ENCODE measurements at places on chromosomes 6 and 20.

DNA sequence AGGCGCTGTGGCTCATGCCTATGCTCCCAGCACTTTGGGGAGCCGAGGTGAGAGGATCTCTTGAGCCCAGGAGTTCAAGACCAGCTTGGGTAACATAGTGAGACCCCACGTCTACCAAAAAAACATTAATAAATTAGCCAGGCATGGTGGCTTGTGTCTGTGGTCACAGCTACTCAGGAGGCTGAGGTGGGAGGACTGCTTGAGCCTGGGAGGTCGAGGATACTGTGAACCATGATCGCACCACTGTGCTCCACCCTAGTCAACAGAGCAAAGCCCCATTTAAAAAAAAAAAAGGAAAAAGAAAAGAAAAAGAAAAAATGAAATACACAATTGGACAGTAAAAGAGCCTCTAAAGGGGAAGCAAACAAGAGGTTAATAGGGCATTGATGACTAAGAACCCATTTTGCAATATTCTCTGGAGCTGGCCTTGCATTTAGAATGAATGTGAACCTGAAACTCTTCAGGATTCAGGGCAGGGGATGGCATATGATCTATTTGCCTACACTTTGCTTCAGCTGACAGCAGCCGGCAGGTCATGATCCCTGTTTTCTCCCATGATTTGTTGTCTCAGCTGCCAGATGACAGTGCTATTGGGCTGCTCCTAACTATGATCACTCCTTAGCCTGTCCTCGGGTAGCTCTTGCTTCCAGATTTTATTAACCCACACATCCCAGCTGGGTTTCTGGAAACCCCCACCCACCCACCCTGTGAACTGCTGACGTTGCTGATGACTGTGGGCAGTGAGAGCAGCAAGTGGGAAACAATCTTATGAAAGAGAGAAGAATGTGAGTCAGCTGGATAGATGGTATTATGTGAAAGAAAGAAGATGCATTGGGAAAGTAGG, 83.8 kb upstream of the ELOVL5 start:
- DNase-seq = peak; percentile 71

GRCh38 chr20:59441306-59441705, 140.9 kb downstream of the EDN3 start:
- no peak for DNase-seq

- DNase-seq = peak; percentile 27
These were observed 183.9 kb upstream of the MCHR2 start for GRCh38 chr6:100177956-100178355.

GRCh38 chr20:43068482-43068881, 121.2 kb downstream of the PTPRT start:
- DNase-seq = no peak

- DNase-seq = peak; percentile 9
These were observed 656.7 kb upstream of the ID4 start for GRCh38 chr6:19180348-19181072.

DNA sequence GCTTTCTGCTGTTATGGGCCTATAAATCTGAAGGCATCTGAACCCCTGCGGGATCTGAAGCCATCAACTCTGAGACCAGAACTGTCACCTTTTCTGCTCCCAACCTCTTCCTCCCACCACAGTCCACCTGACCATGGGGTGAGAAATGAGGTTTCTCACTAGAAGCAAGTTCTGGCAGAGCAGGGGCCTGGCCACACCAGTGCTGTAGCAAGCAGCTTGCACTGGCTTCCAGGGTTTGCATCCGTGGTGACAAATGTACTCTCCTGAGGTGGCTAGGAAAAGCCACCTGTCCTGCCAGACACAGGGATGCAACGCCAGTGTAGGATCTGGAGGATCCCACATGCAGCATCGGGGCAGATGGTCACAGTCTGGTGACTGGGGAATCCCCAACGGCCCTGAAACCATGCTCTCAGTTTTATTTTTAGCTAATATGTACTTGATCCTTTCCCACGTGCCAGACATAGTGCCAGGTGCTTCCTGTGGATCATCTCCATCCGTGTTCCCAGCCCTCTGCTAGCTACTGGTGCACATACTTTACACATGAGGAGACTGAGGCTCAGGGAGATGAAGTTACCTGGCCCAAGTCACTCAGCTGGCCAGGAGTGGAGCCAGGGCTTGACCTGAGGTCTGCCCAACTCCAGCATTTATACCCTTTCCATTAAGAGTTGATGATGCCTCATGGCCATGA, 122.1 kb upstream of the SPACA1 start:
- no peak for DNase-seq

GRCh38 chr20:2296524-2297356, 939 bp downstream of the TGM3 start:
- DNase-seq = peak; percentile 35

DNA sequence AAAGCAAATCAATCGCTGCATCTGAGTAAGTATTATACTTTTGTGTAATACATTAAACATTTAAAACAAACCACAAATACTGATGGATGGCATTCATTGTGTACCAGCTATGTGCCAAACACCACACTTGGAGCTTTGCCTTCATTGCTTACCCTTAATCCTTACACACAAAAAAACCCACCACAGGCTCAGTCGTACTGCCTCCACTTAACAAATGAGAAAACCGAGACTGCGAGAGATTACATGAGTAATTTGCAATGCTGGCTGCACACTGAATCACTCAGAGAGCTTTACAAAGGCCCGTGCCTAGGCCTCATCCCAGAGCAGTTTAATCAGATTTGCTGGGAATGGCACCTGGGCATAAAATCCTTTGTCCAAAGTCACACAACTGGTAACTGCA, 130.5 kb downstream of the EDN1 start:
- peak; percentile 91 for DNase-seq

Measured in M059J (cell line).